Immature natural killer cell (primary cell): ENCODE measurements at places on chromosomes 6 and 20. TPM values are rescaled to one million over a fixed set of nuclear protein-coding genes. Genes with fewer than 3 reads are reported as not detected.

- H3K36me3 ChIP-seq = no peaks in the 10 kb centered on the region
- H3K4me3 ChIP-seq = no peak overlapping the region
Measured at GRCh38 chr6:1278061-1278720, 33.7 kb upstream of the FOXQ1 start.

DNA sequence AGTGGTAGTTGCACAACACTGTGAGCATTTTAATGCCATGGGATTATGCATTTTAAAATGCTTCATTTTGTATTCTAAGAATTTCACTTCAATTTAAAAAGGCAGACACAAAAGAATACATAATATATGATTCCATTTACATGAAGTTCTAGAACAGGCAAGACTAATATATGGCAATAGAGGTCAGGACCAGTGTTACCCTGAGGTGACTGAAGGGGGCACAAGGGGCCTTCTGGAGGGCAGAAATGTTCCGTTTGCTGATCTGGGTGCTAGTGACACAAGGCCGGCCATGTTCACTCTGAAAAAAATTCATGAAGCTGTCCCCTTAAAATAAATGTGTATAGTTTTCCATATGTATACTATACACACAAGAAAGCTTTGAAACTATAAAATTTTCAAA is 28.5 kb downstream of the TASP1 start:
- DNase-seq = no peak
- H3K27ac ChIP-seq = no peak overlapping the region
- H3K4me1 ChIP-seq = no peaks in the 10 kb centered on the region
- H3K36me3 ChIP-seq = peaks cover 19% of the 10 kb centered on the region
- H3K4me3 ChIP-seq = no peak overlapping the region

SIGLEC1 gene
- 0.13 TPM for polyA plus RNA-seq

RPS21 gene
- polyA plus RNA-seq = 743 TPM

THEMIS gene
- 0.57 TPM for polyA plus RNA-seq

DNA sequence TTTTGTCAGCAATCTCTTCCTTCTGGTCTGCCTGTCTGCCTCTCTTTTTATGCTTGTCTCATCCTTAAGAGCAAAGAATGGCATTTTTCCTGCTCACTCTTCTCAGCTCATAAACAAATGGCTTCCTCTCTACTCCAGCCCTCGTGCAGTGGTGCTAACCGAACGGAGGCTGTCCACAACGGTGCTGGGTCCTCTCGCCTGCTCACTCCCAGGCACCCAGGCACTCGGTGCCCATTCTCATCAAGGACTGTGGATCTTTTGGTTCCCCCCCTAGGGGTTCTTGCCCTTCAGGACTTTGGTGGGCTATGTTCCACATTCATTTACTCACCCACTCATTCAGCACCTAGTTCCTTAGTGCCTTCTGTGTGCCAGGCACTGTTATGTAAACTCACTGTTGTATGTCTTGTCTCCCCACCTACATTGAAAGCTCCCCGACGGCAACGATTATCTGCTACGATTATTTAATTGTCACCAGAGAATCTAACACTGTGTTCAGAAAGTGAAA is 113.9 kb downstream of the FYN start:
- peaks cover 29% of the 10 kb centered on the region for H3K36me3 ChIP-seq
- H3K27ac ChIP-seq = peak overlapping the region; percentile 100
- peaks cover 96% of the 10 kb centered on the region for H3K4me1 ChIP-seq
- H3K27me3 ChIP-seq = peaks cover 60% of the 10 kb centered on the region
- DNase-seq = no peak
- peak overlapping the region; percentile 89 for H3K4me3 ChIP-seq

DNA sequence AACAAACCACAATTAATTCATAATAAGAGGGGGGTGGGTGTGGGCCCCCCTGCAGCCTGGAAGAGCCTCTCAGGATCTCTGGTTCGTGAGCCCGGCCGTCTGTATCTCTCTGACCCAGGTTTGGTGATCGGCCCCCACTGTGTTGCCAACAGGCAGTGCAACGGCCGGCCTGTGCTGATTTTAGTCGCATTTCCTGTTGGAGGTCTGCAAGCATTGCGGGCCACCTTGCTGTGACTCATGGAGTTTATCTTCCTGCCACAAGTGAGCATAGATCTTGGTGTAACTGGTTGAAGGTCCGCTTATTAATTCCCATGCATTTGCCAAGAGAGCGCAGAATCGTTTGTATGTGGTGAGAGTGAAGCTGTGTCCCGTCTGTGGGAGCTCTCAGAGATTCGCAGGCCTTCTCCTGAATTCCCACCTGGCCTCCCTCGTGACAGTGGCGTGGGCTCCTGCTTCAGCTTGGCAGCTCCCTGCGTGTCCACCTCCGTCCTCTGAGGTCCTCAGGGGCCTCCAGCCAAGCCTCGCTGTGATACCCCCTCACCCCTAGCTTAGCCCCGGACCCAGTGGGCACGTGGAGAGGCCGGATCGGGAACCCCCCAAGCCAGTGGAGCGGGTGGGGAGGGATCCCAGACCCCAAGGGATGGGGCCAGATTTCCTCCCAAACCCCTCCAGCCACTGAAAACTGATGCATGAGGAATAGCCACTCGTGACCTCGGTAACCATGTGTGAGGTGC is 269.8 kb downstream of the CDH4 start:
- H3K27me3 ChIP-seq = no peaks in the 10 kb centered on the region
- no peaks in the 10 kb centered on the region for H3K4me1 ChIP-seq
- DNase-seq = no peak
- no peak overlapping the region for H3K4me3 ChIP-seq

GRCh38 chr20:2455771-2456497 is 14.7 kb downstream of the SNRPB start:
- peaks cover 8% of the 10 kb centered on the region for H3K36me3 ChIP-seq
- H3K27me3 ChIP-seq = no peaks in the 10 kb centered on the region
- no peak overlapping the region for H3K27ac ChIP-seq
- no peaks in the 10 kb centered on the region for H3K4me1 ChIP-seq
- no peak for DNase-seq

GRCh38 chr6:939526-940252 is 246.8 kb upstream of the EXOC2 start:
- H3K36me3 ChIP-seq = no peaks in the 10 kb centered on the region
- H3K4me1 ChIP-seq = no peaks in the 10 kb centered on the region
- H3K27me3 ChIP-seq = peaks cover 21% of the 10 kb centered on the region
- H3K4me3 ChIP-seq = no peak overlapping the region

DNA sequence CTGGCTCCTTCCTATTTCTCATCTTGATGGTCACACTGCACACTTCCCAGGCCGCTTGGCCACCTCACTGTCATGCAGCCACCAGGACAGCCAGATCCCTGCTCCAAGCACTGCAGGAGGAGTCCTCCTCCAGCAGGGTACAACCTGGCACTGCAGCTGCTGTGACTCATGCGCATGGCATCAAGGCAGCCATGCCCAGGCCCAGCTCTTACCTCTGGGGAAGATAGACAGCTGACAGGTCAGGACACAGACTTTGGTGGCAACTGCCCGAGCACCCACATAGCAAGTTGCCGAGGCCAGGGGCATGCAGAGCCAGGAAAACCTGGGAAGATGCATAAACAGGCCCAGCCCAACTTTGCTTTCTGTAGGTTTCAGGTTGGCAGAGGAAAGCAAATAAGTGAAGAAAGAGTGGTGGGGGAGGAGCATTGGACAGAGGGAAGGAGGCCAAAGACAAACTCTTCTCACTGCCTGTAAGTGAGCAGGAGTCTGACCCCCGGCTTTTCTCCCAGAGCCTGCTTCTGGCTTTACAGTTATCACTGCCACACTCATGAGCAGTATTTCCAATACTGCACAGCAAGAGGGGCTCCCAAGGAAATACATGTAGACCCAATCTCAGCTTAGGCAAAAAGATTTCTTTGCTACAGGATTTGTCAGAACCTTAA is 38.8 kb downstream of the SLC22A3 start:
- peaks cover 3% of the 10 kb centered on the region for H3K36me3 ChIP-seq
- DNase-seq = no peak
- peaks cover 2% of the 10 kb centered on the region for H3K27me3 ChIP-seq
- H3K4me1 ChIP-seq = no peaks in the 10 kb centered on the region
- H3K4me3 ChIP-seq = no peak overlapping the region
- H3K27ac ChIP-seq = no peak overlapping the region

- H3K36me3 ChIP-seq = no peaks in the 10 kb centered on the region
- DNase-seq = no peak
Measured at GRCh38 chr20:62047666-62048345, 17.9 kb downstream of the TAF4 start.

GRCh38 chr6:11241793-11242201 is 9.3 kb upstream of the NEDD9 start:
- no peak overlapping the region for H3K27ac ChIP-seq
- no peak overlapping the region for H3K4me3 ChIP-seq
- peaks cover 27% of the 10 kb centered on the region for H3K4me1 ChIP-seq
- H3K27me3 ChIP-seq = no peaks in the 10 kb centered on the region
- peaks cover 9% of the 10 kb centered on the region for H3K36me3 ChIP-seq

DNA sequence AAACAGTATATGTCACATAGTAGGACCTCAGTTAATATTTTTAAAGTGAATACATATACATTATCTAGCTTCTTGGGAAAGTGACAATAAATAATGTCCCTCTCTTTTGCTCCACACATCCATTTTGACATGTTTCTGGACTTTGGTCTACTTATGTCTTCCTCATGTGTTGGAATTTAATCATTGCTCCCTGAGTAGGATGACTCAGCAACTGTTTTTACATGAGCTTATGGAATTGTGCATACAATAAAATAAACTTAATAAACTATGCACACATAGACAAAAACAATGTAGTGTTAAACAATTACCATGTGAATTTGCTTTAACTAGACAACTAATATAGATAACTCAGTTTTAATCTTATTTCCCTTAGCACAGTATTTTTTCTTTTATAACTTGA is 503.8 kb downstream of the TFAP2B start:
- H3K27ac ChIP-seq = no peak overlapping the region
- no peaks in the 10 kb centered on the region for H3K27me3 ChIP-seq
- no peak overlapping the region for H3K4me3 ChIP-seq
- DNase-seq = no peak

CD24 gene
- polyA plus RNA-seq = 0.48 TPM

LY6G6D gene
- polyA plus RNA-seq = not detected

FOXP4 gene
- polyA plus RNA-seq = 0.73 TPM
